ENCODE measurements at places on chromosomes 6 and 20. TPM values are rescaled to one million over a fixed set of nuclear protein-coding genes. Genes with fewer than 3 reads are reported as not detected.

The IP6K3 gene
- 1.5 TPM for total RNA-seq

The FOXF2 gene
- 1.2 TPM for total RNA-seq

The PPP1R3G gene
- total RNA-seq = 4.4 TPM

The SIRPA gene
- total RNA-seq = 52.3 TPM

The DYNLT2 gene
- total RNA-seq = 3.2 TPM

The CD109 gene
- 29.0 TPM for total RNA-seq

The OR2J3 gene
- total RNA-seq = not detected

The SMOC2 gene
- total RNA-seq = 22.1 TPM

The FAM50B gene
- 4.9 TPM for total RNA-seq

The ALDH8A1 gene
- not detected for total RNA-seq

The HSPA1L gene
- total RNA-seq = 0.98 TPM

The LTB gene
- 5.4 TPM for total RNA-seq

The WASF1 gene
- 20.1 TPM for total RNA-seq

The STMND1 gene
- total RNA-seq = not detected

The SASH1 gene
- 86.4 TPM for total RNA-seq

The UCKL1 gene
- 50.1 TPM for total RNA-seq

The NKX2-4 gene
- not detected for total RNA-seq

The EBF4 gene
- total RNA-seq = 23.1 TPM

The RFX6 gene
- not detected for total RNA-seq

The PXDC1 gene
- total RNA-seq = 75.9 TPM

The F13A1 gene
- 58.4 TPM for total RNA-seq

The GNAS-AS1 gene
- total RNA-seq = not detected

The ZSCAN16 gene
- 1.2 TPM for total RNA-seq

The KCNK5 gene
- total RNA-seq = 16.7 TPM

The TMEM244 gene
- not detected for total RNA-seq

The OPRM1 gene
- total RNA-seq = 0.98 TPM

The MUC22 gene
- 2.9 TPM for total RNA-seq

The PRDM13 gene
- not detected for total RNA-seq

The ITCH gene
- 30.9 TPM for total RNA-seq

The PACSIN1 gene
- total RNA-seq = 0.74 TPM

The MATN4 gene
- total RNA-seq = not detected

The MACROD2 gene
- total RNA-seq = 12.5 TPM

The ISM1 gene
- 14.5 TPM for total RNA-seq

The DLL1 gene
- total RNA-seq = 43.5 TPM

The RSPO4 gene
- not detected for total RNA-seq

The SLC35D3 gene
- not detected for total RNA-seq

The TCP11 gene
- not detected for total RNA-seq
